Activated effector memory CD4-positive, alpha-beta T cell treated with anti-CD3 and anti-CD28 coated beads, Interleukin-2, amount 50 U/mL, for 16 hours (primary cell): ENCODE measurements at places on chromosomes 2 and 18.

DNA sequence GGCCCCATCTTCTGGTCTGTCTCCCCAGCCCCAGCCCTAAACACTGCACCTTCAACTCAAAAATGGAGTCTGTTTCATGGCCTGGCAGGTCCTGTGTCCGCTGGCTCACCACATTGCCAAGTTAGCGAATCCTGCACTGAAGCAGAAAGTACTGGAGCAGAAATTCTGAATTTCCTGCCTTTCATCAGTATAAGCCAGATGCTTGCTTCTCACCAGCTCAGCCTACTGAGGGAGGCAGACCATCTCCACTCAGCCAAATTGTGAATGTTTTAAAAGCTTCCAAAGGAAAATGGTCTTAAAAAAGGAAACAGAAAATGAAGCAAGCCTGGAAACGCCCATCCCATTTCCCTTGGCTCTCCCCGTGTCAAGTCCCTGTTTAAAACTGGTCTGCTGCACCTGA, 157.8 kb downstream of the C1D start:
- no peak for DNase-seq

DNA sequence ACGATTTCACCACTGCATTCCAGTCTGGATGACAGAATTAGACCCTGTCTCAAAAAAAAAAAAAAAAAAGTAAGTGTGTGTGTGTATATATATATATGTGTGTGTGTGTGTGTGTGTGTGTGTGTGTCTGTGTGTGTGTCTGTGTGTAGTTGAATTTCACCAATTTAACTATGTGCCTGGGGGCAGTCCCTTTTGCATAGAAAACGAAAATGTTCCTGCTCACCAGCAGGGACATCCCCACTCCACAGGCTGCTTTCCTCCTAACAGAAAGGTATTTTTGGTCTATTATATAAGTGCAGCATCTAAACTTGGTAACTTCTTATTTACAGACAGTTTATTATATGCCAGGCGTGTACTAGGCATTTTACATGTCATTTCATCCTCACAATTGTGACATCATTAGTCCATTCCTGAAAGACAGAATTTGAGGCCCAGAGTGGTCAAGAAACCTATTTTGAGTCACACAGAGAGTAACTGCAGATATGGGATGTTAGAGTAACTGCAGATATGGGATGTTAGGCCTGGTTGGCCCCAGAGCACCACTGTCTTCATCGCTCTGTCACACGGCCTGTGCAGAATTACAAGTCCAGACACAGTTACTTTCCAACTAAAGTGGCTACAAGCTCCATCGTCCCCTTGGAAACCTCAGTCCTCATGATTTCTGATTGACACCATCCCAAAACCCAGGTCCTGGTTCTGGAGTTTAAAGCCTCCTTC, 9.3 kb upstream of the TTL start:
- no peak for DNase-seq

DNA sequence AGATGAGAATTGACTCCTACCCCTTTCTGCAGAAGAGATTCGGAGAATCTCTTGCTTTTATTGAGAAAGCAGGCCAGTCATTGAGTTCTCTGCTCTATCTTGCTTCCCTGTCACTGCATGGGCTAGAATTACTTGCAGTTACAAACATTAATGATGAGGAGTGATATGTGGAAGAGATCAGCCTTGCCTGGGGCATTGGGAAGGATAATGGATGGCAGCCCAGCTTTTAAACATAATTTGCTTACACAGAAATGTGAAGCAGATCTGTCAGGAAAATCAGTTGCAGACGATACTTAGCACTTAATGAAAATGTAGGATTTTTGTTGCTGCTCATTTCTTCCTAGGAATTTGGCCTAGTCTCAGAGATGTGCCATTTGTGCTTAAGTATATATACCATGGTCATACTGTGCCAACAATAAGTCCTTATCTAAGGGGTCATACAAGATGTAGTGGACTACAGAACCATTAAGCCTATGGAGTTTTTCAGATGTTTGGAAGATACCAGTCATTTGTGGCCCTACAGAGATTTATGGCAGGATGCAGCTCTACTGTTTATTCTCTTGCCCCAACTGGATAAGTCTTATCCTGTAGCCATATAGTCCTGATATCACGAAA, 92.7 kb downstream of the XRCC5 start:
- no peak for DNase-seq

DNA sequence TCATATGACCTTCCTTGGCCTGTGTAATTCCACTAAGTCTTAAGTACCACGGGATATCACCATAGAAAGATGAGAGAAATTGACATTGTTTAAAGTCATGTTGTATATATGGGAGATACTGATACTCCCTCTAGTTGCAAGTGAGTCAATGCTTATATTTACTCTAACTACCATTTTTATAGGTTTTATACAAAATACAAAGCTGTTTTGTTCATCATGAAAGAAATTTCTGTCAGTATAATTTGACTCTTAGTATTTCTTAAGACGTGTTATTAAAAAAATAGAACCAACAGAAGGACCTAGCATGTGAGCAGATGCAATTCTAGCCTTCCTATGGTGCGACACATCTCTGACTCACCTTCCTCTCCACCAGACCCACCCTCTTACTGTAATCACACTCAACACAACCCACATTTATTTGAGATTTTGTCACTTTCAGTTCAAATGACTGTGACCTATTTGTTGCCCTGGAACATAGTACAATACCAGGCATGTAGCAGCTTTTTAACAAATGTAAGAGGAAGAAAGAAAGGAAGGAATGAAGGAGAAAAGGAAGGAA, 453.1 kb downstream of the CMPK2 start:
- DNase-seq, result no peak

DNA sequence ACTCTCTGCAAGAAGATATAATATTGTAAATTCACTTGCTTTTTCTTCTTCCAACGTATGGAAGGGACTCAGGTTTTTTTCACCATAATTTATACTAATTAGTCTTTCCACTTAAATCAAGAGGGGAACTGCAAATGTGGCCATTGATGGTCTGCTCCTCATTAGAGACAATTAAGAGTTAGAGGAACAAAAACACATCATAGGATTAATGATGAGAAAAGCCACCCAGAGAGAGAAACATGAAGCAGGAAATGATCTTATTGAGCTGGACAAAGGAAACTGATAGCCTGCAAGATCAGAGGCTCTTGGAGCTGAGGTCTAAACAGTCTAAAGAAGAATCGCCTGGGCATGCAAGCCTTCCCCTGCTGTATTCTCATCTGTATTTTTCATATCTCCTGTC, 151.2 kb upstream of the NRP2 start:
- no peak for DNase-seq

GRCh38 chr18:48137374-48138081, 207.1 kb upstream of the SMAD2 start:
- DNase-seq, result peak; percentile 56

DNA sequence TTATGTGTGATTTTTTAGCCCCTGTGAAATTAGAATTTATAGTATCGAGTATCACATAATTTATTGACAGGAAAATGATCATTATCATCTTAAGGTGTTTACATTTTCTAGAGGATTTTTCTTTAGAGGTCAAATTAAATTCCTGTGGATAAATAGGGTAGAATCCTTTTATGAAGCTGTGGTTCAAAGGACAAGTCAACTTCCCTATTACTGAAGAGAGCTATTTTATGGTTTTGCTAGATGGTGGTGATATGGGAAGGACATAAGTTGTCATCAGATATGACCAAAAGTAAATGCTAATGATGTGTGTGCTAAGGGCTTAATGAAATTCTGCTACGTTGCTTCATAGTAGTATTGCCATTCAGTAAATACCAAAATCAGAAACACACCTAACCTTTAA, 80.1 kb downstream of the EML4 start:
- DNase-seq, result no peak

- no peak for DNase-seq
Measured at GRCh38 chr18:33803636-33804035, 225.6 kb downstream of the ASXL3 start.

DNA sequence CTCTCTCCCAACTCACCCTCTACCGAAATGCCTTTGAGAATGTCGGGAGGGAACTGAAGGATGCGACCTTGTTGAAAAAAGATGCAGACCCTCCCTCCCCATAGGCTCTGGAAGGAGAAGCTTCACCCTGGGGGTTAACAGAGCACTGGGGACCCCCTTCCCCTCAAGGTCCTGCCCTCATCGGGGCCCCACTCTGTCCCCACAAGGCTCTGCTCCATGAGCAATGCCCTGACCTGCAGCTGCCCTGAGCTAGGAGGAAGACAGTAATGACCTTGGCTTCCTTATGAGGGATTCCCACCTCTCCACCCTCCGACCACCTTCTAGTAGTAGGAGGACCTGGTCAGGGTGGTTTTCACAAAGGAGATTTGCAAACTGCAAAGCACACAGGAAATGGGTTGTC, 44.4 kb upstream of the HPCAL1 start:
- DNase-seq, result no peak

DNA sequence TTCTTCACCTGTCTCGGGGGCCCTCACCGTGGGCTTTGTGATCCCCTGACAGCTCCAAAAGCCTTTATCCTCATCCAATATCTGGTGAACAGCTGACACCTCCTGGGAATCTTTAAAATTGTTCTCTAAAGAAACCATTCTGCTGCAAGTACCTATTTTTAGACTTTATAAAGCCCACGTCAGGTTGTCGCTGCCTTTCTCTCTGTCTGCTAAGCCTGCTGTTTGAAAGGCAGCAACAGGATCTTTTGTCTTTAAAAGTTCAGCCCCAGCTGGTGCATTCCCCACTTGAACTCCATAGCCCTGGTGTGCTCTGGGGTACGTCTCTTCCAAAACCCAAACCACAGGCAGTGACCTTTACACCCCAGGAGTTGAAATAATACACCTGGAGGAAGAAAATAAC, 145.0 kb downstream of the NEDD4L start:
- no peak for DNase-seq

DNA sequence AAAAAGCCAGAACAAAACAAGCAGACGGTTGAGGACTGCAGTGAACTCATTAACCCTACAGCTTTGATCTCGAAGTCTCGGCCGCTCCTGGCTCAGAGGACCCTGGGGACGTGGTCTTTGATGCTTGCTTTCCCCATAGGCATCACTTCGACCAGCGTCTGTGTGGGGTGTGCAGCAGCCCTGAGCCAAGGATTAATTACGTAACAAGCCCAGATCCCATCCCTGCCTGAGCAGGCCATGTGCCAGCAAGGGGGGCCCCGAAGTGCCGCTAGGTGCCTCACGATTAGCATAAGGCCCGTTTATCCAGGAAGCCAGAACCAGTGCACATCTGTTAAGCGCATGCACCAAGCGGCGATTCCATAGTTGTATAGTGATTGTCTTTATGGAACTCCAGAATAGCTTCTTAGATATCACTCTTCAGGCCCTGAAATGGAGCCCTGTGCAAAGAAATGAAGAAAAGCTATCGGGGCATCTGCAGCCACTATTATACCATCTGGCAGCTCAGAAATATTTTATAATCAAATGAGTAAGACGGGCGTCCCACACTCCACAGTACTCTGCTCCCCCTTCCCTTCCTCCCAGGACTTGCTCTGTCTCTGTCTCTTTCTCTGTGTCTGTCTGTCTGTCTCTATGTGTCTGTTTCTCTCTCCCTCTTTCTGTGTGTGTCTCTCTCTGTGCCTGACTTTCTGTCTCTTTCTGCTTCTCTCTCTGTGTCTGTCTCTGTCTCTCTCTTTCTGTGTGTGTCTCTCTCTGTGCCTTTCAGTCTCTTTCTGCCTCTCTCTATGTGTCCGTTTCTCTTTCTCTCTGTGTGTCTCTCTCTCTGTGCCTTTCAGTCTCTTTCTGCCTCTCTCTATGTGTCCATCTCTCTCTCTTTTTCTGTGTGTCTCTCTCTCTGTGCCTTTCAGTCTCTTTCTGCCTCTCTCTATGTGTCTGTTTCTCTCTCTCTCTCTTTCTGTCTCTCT, 41.7 kb downstream of the HPCAL1 start:
- DNase-seq, result no peak

DNA sequence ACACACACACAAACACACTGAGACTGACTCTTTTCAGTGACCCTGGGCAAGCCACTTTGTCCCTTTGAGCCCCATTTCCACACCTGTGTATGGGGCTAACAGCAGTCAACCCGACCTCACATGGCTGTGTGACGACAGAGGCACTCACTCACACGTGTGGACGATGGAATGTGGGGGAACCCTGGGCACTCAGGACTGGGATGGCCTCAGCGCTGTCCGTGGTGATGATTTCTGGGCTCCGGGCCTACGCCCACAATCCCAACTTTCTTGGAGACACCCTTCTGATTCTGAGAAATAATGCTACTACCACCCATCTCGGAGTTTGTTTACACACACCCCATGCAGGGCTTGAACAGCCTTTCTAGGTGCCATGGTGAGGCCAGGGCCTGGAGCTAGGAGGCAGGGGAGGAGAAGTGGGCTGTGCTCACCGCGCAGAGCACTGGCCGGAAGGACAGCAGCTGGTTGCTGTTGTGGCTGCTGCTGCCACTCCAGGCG, 1.5 kb downstream of the CRYBA2 start:
- DNase-seq, result no peak

GRCh38 chr2:71422786-71423185, 30.6 kb upstream of the DYSF start:
- no peak for DNase-seq

DNA sequence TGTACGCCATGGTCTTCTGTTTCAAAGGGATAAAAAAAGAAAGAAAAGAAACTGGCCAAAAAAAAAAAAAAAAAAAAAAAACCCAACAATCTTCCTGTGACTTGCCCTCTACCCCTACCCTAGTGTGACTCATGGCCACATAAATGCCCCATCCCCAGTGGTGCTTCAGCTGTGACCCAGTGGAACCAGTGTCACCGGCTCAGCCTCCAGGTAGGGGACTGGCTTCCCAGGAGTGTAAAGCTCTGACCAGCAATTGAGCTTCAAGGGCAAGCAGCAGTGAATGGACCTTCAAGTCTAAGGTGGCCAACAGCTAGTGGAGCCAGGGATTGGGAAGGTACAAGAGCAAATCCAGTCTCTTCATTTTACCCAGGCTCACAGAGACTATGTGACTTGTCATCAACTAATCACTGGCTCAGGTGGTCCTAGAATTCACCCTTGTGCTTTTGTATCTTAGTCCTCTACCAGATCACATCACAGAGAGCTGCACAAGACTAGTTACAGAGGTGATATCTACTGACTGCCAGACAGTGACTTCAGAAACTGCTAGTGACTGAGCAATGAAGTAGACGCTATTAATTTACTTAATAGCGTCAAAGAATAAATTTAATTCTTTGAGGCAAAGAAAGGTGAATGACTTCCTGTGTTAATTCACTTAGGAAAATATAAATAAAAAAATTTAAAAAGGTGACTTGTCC, 1.3 kb upstream of the TGFBRAP1 start:
- DNase-seq, result no peak

GRCh38 chr2:202122163-202122540, 49.1 kb downstream of the KIAA2012 start:
- DNase-seq, result no peak

GRCh38 chr18:12946549-12947284, 1.1 kb upstream of the SEH1L start:
- DNase-seq, result no peak

GRCh38 chr2:48313036-48313877, 216.7 kb upstream of the STON1 start:
- DNase-seq, result no peak

DNA sequence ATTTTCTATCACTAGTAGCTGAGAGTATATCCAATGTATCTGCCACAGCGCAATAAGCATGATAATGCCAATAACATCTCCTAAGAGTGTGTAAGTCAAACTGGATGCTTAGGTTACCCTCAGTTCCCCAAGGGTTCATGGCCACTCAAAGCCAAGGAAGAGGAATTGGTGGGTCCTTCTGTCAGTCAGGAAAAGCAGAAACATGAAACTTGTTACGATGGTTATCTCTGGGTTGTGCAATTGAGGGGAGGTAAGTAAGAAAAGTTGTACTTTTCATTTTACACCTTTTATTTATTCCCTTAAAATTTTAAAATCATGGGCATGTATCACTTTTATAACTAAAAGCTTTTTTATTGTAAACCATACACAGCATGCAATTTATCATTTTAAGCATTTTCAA, 10.1 kb upstream of the GAD1 start:
- no peak for DNase-seq

- DNase-seq, result no peak
Measured at GRCh38 chr2:197071790-197072436, 145.4 kb upstream of the PGAP1 start.
